ENCODE measurements at places on chromosomes 5 and 9.

GRCh38 chr5:143564417-143564816 is 160.9 kb upstream of the NR3C1 start:
- no peak overlapping the region for H3K4me3 ChIP-seq
- H3K36me3 ChIP-seq: no peaks in the 10 kb centered on the region
- no peaks in the 10 kb centered on the region for H3K27me3 ChIP-seq
- DNase-seq: no peak
- H3K4me1 ChIP-seq: peaks cover 11% of the 10 kb centered on the region
- no peak overlapping the region for H3K27ac ChIP-seq

DNA sequence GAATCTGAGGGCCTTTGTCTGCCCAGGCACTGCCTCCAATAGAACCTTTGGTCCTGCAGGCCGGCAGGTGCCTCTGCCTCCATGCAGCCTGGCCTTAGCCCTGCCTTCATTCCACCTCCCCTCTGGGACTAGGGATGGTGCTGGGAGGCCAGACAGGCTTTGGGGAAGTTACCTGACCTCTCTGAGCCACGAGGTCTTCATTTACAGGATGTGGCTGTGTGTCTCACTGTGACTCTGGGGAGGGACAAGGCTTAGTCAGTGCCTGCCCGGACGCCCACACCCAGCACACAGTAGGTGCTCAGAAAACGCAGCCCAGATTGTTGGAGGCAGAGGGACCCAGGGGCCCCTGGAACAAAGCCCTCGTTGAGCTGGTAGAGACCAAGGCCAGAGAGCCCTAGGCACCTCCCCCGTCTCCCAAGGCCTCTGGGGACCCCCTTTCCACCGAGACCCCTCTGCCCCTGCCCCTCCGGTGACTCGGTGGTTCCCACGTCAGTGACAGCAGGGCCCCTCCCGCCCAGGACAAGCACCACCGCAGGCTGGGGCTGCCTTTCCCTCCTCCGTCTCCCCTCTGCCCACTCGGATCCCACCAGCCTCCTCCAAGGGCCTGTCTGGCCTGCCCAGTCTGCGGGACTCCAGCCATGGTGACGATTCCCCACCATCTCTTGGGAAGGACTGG is 46.9 kb upstream of the EGFL7 start:
- no peak for DNase-seq
- no peak overlapping the region for H3K4me3 ChIP-seq
- H3K27ac ChIP-seq: no peak overlapping the region

DNA sequence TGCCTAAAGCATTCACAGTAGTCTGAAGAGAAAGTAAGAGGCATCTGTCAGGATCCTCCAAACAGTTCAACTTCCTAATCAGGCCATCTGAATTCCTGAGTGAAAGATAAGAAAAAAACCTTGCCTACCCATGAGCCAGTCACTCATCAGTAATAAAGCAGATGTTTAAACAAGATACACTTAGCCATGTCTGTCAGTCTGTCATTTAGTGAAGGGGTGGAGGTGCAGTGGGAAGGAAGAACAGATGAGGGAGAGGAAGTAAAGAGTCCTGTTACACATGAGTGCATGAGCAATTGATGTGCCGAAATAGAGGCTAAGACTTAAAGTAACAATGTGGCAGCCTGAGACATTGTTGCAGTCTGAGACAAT is 29.9 kb upstream of the DMRTA1 start:
- H3K36me3 ChIP-seq: no peaks in the 10 kb centered on the region
- H3K4me1 ChIP-seq: no peaks in the 10 kb centered on the region
- no peak overlapping the region for H3K27ac ChIP-seq
- H3K4me3 ChIP-seq: no peak overlapping the region
- H3K27me3 ChIP-seq: no peaks in the 10 kb centered on the region

GRCh38 chr9:20028192-20028848 is 239.5 kb upstream of the SLC24A2 start:
- H3K4me3 ChIP-seq: no peak overlapping the region
- no peak for DNase-seq
- H3K27ac ChIP-seq: no peak overlapping the region
- no peaks in the 10 kb centered on the region for H3K36me3 ChIP-seq
- H3K27me3 ChIP-seq: no peaks in the 10 kb centered on the region

Data from ascending aorta (tissue), 2 donors.